Vagina (tissue), 2 donors: ENCODE measurements at places on chromosomes 3 and 15. TPM values are rescaled to one million over a fixed set of nuclear protein-coding genes. Genes with fewer than 3 reads are reported as not detected.

- DNase-seq, result no peak
- peaks cover 32% of the 10 kb centered on the region for H3K4me1 ChIP-seq
- H3K36me3 ChIP-seq, result no peaks in the 10 kb centered on the region
- H3K27ac ChIP-seq, result no peak overlapping the region
- H3K4me3 ChIP-seq, result no peak overlapping the region
- H3K27me3 ChIP-seq, result no peaks in the 10 kb centered on the region
Observed at GRCh38 chr3:124823648-124824047, 63.5 kb downstream of the ITGB5 start.

DNA sequence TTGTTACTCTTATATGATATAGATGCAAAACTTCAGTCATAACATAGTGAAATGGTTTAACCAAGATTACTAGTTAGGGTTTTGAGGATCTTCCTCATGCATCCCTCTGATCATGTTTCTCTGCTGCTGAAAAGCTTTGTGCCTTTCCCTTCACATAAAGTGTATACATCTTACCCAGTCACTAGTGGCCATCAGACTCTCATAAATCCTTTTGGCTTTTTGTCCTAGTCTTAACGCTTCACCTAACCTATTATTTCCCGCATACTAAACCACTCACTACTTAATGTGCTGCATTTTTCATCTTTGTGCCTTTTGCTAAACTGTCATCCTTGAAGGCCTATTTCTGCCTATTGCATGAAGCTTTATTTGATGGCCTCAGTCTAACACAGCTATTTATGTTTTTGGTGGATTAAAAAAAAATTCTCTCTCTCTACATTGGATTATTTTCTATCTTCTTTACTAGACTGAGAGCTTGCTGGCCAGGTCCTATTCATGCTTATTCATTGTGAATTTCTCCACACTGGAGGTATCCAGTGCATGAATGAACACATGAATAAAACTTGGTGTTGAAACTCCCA, 717.6 kb upstream of the GOLIM4 start:
- H3K27ac ChIP-seq, result no peak overlapping the region
- H3K36me3 ChIP-seq, result no peaks in the 10 kb centered on the region

- no peak overlapping the region for H3K4me3 ChIP-seq
- H3K36me3 ChIP-seq, result no peaks in the 10 kb centered on the region
- H3K27ac ChIP-seq, result no peak overlapping the region
- no peaks in the 10 kb centered on the region for H3K27me3 ChIP-seq
Observed at GRCh38 chr3:174308736-174309135, 550.4 kb upstream of the NAALADL2 start.

GRCh38 chr3:48215876-48216275, 7.4 kb upstream of the CAMP start:
- peak; percentile 93 for DNase-seq
- H3K4me1 ChIP-seq, result peaks cover 30% of the 10 kb centered on the region
- H3K4me3 ChIP-seq, result no peak overlapping the region
- no peaks in the 10 kb centered on the region for H3K27me3 ChIP-seq
- H3K27ac ChIP-seq, result peak overlapping the region; percentile 85

GRCh38 chr15:94743668-94744067, 512.3 kb downstream of the MCTP2 start:
- DNase-seq, result no peak
- no peaks in the 10 kb centered on the region for H3K27me3 ChIP-seq
- H3K36me3 ChIP-seq, result no peaks in the 10 kb centered on the region

DNA sequence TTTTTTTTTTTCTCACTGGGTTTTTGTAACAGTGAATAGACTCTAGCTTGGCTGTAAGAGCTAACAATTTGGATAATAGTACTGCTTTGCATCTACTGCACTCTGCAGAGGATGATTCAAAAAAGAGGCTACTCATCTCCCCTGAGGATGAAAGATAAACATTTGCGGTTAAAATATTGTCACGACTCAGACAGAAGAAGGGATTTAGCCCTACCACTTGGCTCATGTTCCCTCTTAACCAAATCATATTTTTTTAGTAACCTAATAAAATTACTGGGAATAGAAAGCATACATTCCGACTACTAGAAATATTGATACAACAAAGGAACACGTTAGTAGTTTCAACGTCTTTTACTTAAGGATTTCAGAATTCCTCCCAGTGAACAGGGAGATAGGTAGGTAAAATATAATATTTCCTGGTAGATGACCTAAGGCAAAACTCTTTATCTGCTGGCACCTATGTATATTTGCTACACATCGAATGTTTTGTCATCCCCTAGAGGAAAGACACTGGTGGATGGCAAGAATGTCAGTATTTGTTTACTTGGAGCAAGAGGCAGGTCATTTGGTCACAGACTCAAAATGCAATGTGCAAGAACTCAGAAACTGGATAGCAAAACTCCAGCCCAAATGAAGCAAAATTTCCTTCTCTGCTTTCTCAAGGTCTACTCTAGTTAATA, 110.8 kb downstream of the GREM1 start:
- H3K4me1 ChIP-seq, result no peaks in the 10 kb centered on the region
- DNase-seq, result no peak

- DNase-seq, result peak; percentile 20
- H3K4me3 ChIP-seq, result no peak overlapping the region
- H3K27ac ChIP-seq, result no peak overlapping the region
- no peaks in the 10 kb centered on the region for H3K27me3 ChIP-seq
Observed at GRCh38 chr15:91253605-91254004, 153.5 kb downstream of the SV2B start.

The NUP210 gene
- 10.1 TPM for total RNA-seq

The DIS3L gene
- 20.9 TPM for total RNA-seq

The FEZF2 gene
- total RNA-seq, result not detected
